Muscle of leg (tissue), 16 donors: ENCODE measurements at places on chromosomes 11 and 22. TPM values are rescaled to one million over a fixed set of nuclear protein-coding genes. Genes with fewer than 3 reads are reported as not detected.

The SEPTIN5 gene
- 67.6 TPM for total RNA-seq

The TSKU gene
- 13.9 TPM for total RNA-seq

- no peaks in the 10 kb centered on the region for H3K36me3 ChIP-seq
- H3K27ac ChIP-seq, result no peak overlapping the region
- DNase-seq, result no peak
Measured at GRCh38 chr22:44426981-44427380, 71.1 kb downstream of the RTL6 start.

GRCh38 chr22:49970528-49971231 lies 10.1 kb downstream of the PIM3 start:
- DNase-seq, result peak; percentile 85
- H3K36me3 ChIP-seq, result peaks cover under 1% of the 10 kb centered on the region
- peaks cover 41% of the 10 kb centered on the region for H3K4me1 ChIP-seq

DNA sequence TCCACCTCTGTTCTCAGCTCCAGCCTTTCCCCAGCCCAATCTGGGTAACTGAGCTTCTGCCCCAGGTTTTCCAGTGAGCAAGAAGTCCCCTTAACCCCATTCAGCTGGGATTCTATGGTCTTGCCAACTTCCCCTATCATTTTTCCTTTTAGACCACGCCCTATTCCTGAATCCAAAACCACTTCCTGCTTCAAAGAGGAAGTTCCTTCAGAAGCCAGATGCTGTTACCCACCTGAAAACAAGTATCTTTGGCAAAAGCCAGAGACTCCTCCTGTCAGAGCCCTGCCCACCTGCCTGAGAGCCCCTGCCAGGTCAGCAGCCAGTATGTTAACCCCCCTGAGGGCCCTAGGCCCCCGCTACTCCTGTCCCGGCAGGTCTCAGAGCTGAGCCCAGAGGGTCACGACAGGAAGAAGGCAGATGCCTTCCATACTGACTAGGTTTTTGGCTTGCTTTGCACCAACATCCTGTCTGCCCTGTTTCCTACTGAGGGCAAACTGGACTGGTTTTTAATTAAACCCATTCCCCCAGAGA lies 20.3 kb upstream of the MICAL2 start:
- peak; percentile 68 for DNase-seq
- no peaks in the 10 kb centered on the region for H3K36me3 ChIP-seq
- H3K27ac ChIP-seq, result no peak overlapping the region
- H3K27me3 ChIP-seq, result no peaks in the 10 kb centered on the region
- H3K4me3 ChIP-seq, result no peak overlapping the region

GRCh38 chr11:71574418-71574817 lies 8.3 kb downstream of the KRTAP5-11 start:
- no peak for DNase-seq
- no peak overlapping the region for H3K4me3 ChIP-seq
- no peaks in the 10 kb centered on the region for H3K36me3 ChIP-seq
- H3K27me3 ChIP-seq, result peaks cover 13% of the 10 kb centered on the region
- H3K27ac ChIP-seq, result no peak overlapping the region
